RCC 7860 (cell line): ENCODE measurements at places on chromosomes 7 and 10.

- DNase-seq: no peak
Measured at GRCh38 chr7:96521068-96521894, 188.4 kb downstream of the SEM1 start.

GRCh38 chr7:45978010-45978681 lies 57.1 kb upstream of the IGFBP3 start:
- peak; percentile 100 for DNase-seq

DNA sequence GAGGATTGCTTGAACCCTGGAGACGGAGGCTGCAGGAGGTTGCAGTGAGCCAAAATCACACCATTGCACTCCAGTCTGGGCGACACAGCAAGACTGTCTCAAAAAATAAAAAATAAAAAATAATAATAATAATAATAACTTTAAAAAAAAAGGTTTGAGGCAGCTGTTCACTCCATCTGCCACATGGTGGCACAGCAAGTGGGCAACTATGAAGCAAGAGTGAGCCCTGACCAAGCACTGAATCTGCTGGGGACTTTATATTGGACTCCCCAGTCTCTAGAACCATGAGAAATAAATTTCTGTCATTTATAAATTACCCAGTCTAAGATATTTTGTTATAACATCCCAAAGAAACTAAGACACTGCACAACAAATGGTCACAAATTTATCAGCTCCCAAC lies 14.6 kb upstream of the BRI3 start:
- no peak for DNase-seq

- DNase-seq: no peak
Measured at GRCh38 chr7:117019786-117020590, 66.7 kb downstream of the ST7 start.

DNA sequence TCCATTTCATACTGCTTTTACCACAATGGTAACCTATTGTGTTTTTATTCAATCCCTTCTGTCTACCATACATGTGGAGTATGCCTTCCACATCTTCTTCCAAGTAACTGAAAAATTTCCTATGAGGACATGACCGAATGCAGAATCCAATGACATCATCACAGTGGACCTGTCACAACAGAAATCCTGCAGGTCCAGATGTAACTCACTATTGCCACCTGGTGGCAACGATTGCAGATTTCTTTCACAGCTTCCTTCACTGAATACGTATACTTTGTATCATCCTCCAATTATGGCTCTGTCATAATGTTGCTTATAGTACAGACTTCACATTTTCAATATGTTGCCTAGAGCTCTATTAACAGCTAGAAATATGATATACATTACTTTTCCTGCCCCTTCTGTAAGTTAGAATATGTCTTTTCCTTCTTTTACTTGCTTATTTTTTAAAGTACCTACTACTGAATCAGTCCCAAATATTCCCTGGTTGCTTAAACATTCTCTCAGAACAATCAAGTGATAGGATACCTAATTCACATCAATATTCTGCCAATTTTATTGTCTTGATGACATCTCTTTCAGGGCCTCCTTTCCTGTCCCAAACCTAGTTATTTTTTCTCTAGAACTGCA lies 45.4 kb downstream of the SLC13A1 start:
- DNase-seq: peak; percentile 66
